ENCODE measurements at places on chromosomes 1 and 21.

DNA sequence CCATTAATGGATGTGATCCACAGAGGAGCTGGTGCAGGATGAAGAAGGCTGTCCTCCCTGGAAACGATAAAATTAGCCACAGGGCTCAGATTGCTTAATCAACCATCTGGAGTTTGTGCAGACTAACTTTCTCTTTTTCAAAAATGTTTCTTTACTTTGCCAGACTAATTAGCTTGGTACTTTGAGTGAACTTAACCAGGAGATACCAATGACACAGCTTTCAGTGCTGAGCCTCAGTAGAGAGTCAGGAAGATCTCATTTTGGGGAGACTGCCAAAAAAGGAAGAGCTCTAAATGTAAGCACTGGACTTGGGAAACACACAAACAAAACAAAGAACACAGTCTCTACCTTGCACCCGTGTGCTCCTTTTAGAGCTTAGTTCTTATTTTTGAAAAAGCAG, 248.1 kb upstream of the DEPDC1 start:
- DNase-seq: no peak

GRCh38 chr1:109658533-109659042, 2.7 kb downstream of the GSTM4 start:
- no peak for DNase-seq

DNA sequence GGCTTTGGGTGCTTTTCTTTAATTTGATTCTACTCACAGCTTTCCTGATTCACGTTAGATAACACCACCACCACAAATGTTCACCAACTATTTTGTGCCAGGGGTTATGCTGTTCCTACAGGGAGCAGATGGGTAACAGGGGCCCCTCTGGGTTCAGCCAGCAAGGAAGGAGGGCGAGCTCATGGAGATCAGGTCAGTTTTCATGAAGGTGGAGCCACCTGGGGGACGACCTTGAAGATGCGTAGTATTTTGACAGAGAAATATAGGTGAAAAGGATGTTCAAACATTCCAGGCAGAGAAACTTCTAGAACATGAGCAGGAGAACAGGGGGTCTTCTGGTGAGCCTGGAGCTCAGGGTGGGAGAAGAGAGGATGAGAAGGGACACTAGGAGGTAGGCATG, 28.9 kb downstream of the KIAA0040 start:
- DNase-seq: no peak

- peak; percentile 5 for DNase-seq
Measured at GRCh38 chr1:169809370-169810095, 14.8 kb upstream of the METTL18 start.

DNA sequence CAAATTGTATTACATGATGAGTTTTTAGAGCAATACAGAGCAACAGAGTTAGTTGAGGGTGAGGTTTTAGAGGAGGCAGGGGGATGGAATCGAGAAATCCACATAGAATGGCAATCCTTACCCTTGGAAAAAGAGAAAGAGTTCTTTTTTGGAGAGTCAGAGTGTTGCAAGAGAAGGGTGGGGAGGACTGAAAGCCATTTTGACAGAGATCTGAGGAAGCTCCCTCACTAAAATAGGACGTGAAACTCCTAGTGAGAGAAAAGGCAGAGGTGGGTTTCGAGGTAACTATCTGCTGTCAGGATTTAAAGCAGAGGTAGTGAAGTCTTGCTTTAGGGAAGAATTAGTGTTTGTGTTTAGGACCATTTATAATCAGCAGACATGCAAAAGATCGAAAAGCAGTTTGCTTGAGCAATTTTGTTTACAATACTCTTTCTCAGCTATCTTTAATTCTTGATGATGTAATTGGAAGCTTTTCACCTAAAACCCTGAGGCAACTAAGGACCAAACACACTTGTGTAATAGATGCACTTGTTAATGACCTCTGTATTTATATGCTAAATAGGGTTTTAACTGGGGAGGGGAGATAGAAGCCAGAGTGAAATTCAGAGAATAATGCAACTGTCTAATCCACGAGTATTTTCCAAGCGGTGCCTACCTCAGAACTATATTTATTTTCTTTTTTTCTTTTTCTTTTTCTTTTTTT, 20.0 kb downstream of the ADAMTS5 start:
- no peak for DNase-seq

DNA sequence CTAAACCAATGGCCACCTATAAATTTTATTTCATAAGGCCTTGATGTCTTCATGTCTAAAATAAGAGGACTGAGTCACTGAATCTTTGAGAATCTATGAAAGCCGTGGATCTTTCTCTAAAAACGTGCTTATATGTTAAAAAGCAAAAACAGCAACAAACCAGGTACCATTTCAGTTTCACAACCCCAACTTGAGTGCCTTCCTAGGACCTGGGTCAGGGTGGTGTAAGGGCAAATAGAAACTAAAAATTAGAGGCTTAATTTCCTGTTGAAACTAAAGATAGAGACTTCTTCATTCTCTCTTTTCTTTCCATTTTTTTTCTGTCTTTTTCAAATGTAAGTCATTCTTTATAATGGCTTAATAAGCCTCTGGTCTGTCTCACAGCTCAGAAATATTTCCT, 27.2 kb upstream of the PGBD5 start:
- no peak for DNase-seq

GRCh38 chr1:204744107-204744779, 58.7 kb upstream of the LRRN2 start:
- DNase-seq: no peak

GRCh38 chr1:228768355-228769000, 33.2 kb downstream of the RHOU start:
- no peak for DNase-seq

- DNase-seq: no peak
Measured at GRCh38 chr1:156750711-156751450, 594 bp downstream of the HDGF start.

DNA sequence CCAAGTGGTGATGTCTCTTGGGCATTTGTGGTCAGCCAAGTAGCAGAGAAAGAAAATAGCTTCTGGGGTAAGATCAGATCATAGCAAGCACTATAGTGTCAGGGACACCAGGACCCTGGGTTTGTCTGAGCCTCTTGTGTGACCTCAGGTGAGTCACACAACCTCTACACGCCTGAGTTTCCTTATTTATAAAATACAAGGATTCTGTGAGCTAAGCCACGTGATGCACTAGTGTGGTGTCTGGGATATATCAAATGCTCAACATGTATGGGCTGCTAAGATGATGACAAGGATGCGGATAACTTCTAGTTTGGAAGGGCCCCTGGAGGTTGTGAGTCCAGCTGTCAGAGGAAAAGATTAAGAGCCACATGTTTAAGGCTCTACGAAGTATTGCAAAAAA, 24.5 kb upstream of the ZNF436 start:
- no peak for DNase-seq

DNA sequence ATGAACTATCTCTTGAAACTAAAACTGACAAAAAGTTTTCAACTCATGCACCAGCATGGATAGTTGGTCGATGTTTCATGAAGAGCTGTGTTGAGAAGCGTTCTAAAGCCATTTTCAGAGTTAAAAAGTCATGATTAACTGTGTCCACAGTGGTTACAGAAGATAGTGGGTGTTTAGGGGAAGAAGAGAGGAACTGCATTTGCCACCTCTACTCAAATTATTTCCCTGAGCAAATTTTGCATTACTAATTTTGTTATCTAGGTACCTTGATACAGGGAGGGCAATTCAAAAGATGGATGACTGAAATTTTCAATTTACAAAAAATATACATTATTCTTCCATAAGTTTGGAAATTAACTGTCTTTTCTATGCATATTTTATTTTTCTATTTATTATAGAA, 15.5 kb downstream of the SAMSN1 start:
- DNase-seq: no peak

DNA sequence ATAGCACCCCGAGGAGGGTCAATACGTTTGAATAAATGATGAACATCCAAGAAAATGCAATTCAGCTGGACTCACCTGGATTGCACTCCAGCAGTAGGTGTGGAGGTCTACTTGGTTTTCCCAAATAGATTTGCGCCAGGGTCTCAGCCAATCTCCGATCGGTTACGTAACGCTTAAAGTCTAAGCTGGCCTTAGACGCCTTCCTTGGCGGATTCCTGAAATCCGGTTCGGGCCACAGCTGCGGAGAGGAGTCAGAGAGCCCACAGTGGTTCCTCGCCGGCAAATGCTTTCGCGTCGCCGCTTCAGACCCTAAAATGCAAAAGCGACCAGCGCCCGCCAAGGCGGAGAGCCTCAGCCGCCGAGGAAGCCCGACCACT, 322 bp downstream of the TFB2M start:
- no peak for DNase-seq

DNA sequence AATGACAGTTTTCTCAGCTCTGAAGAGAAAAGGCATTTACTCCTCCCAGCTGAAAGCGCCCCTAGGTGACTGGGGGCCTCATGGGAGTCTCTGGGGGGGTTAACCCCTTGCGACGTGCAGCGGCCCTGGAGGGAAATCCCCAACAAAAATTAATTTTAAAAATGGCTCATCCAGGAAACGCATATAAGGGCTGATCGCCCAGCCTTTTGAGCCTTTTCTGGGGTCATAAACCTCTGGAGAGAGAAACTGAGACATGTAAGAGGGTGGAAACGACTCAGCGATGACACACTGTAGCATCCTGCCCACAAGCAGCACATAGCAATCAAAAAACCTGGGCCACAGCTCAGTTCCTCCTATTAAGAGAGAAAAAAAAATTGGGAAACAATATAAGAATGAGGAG, 20.4 kb upstream of the HPDL start:
- DNase-seq: no peak

Measured in non-pigmented ciliary epithelial cell (primary cell).